ENCODE measurements at places on chromosomes 11 and 22. TPM values are rescaled to one million over a fixed set of nuclear protein-coding genes. Genes with fewer than 3 reads are reported as not detected.

- DNase-seq = no peak
Observed at GRCh38 chr22:50683994-50684371, 11.4 kb downstream of the SHANK3 start.

DNA sequence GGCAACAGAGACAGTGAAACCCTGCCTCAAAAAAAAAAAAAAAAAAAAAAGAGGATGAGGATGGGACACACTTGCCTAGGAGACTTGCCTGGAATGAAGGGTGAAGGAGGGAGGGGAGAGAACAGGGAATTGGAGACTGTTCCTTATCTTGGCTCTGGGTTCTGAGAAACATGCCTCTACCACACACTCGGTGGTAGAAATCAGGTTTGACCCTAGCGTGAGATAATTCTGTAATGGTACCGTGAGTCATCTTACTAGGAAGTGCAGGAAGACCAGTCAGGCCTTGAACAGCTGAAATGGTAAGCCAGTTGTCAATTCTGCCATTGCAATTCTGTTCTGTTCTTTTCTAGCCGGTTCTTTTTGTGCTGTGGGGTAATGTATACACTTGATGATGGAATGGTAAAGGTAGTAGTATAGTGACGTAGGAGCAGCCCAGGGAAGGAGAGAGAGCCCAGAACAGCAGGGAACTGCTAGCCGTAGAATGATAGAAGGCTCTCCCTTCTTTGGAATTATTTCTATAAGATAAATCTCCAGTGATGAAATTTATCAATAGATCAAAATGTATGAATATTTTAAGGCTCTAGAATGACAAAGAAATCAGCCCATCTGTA is 3.9 kb upstream of the AMBRA1 start:
- DNase-seq = no peak

Gene ACTN3
- not detected for polyA plus RNA-seq

Gene MIF
- polyA plus RNA-seq = 1,211 TPM

Gene CDPF1
- polyA plus RNA-seq = 13.3 TPM

GRCh38 chr22:45673482-45674175 is 2.0 kb downstream of the ATXN10 start:
- no peak for DNase-seq

Measured in kidney (tissue), 22 donors.